ENCODE measurements at places on chromosomes 12 and 14.
A peak's percentile ranks its signal among the peaks of the same experiment; 100 is the strongest.

- DNase-seq = no peak
These were observed 2.1 kb downstream of the PRPH start for GRCh38 chr12:49296836-49297694.

- peak; percentile 56 for DNase-seq
These were observed 86.4 kb downstream of the EML1 start for GRCh38 chr14:99879401-99880295.

GRCh38 chr12:95185072-95185471 is 32.2 kb downstream of the FGD6 start:
- DNase-seq = no peak

GRCh38 chr12:108215458-108215857 is 86.4 kb downstream of the WSCD2 start:
- no peak for DNase-seq

GRCh38 chr12:32854097-32854496 is 42.5 kb downstream of the PKP2 start:
- DNase-seq = no peak

- no peak for DNase-seq
These were observed 8.4 kb downstream of the GSC start for GRCh38 chr14:94761348-94761996.

DNA sequence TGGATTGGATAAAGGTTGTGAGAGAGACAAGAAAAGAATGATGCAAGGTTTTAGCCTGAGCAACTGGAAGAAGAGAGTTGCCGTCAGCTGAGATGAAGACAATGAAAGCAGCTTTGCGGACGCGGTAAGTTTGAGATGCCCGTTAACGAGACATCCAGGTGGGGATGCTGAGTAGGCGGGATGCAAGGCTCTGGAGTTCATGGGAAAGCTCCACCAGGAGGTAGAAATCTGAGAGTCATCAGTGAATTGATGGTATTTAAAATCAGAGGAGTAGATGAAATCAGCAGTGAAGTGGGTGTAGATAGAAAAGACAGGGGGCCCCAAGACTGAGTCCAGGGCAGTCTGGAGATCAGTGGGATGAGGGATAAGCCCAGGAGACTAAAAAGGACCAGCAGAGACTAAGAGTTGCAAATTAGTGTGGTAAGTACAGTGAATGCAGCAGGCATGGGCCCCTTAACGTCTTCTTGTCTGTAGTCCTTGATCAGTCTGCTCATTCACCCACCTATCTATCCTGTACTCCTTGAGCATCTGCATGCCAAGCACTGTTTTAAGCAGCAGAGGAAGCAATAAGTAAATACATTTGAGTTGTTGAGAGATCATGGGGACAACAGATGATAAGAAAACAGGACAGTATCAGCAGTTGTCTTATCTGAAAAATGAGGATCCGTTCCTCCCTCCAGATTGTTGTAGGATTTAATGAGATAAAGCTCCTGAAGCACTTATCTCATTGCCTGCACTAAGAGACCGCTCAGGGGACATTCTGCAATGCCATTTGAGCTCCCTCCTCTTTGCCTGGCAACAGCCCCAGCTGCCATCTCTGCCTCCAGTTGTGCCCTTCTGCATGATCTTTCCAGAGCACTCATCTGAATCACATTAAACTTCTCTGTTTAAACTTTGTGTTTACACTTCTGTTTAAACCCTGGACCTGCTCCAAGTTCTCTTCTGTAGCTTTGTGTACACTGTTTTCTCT is 91.5 kb downstream of the APAF1 start:
- no peak for DNase-seq

Data from kidney glomerular epithelial cell (primary cell).